ENCODE measurements at places on chromosomes 11 and 22.

DNA sequence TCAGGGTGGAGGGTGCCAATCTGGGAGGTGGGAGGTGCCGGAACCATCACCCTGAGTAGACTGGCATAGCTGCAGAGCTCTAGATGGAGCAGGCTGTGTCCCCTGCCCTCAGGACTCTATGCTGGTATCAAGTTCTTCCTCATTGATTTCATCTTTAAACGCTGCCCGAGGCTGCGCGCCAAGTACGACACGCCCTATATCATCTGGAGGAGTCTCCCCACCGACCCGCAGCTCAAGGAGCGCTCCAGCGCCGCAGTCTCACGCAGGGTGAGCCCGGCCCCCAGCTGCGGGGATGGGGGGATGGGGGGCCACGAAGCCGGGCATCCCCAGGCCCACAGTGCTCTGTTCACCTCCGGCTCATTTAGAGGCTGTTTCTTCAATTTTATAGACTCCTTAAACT is 52.5 kb downstream of the GRAMD4 start:
- DNase-seq: no peak

DNA sequence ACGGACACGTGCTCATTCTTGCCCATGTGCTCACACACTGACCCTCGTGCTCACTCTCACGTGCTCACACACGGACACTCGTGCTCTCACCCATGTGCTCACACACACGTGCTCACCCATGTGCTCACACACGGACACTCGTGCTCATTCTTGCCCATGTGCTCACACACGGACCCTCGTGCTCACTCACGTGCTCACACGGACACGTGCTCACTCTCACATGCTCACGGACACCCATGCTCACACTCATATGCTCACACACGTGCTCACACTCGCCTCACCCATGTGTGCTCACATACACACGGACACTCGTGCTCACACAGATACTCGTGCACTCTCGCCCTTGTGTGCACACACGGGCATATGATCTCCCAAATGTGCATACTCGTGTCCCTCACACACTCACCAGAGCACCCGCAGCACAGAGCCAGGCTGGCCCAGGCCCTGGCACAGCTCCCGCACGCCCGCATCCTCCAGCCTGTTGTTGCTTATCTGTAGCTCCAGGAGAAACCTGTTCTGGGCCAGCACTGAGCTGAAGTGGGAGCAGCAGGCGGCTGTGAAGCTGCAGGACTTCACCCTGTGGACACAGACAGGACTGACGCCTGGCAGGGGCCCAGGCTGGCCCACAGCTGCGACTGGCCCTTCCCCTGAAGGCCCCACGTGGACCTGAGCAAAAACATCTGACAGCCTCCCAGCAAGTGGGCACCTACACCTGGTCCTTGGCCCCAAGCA is 9.3 kb downstream of the RNH1 start:
- no peak for DNase-seq

GRCh38 chr11:134120143-134120850 is 51.4 kb downstream of the JAM3 start:
- DNase-seq: no peak

GRCh38 chr11:26847459-26847858 is 125.6 kb upstream of the SLC5A12 start:
- no peak for DNase-seq

- DNase-seq: no peak
Measured at GRCh38 chr22:27998511-27999410, 79.7 kb upstream of the PITPNB start.

- DNase-seq: no peak
Measured at GRCh38 chr11:43316451-43316850, 4.7 kb downstream of the API5 start.

DNA sequence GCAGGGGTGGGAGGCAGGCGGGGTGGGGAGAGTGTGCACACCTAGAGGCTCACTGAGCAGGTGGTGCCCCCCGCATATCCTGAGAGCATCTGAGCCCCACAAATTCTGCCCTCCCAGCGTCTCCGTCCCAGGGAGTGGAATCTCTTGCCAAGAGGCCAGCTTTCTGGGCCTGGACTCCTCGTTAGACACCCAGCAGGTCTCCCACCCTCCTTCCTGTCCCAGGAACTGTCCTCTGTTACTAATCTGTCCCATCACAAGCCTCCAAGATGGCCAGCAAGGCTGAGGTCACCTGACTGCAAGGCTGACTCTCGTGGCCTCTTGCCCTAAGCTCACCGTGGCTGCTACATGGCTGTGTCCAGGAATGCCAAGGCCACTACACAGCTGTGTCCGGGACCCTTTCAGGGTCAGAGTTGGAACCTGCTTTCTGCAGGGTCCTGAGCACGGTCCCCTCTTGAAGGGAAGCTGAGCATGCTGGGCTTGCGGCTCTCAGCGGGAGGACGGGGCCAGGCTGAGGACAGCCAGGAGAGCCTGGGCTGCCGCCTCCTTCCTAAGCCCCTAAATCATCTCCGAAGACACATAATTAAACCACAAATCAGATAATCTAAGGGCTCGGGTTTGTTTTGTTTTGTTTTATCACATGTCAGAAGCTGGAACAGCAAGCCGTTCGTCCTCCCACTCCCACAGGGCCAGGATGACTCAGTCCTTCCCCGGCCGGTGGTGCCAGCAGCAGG is 1327.3 kb downstream of the TBC1D22A start:
- DNase-seq: no peak

DNA sequence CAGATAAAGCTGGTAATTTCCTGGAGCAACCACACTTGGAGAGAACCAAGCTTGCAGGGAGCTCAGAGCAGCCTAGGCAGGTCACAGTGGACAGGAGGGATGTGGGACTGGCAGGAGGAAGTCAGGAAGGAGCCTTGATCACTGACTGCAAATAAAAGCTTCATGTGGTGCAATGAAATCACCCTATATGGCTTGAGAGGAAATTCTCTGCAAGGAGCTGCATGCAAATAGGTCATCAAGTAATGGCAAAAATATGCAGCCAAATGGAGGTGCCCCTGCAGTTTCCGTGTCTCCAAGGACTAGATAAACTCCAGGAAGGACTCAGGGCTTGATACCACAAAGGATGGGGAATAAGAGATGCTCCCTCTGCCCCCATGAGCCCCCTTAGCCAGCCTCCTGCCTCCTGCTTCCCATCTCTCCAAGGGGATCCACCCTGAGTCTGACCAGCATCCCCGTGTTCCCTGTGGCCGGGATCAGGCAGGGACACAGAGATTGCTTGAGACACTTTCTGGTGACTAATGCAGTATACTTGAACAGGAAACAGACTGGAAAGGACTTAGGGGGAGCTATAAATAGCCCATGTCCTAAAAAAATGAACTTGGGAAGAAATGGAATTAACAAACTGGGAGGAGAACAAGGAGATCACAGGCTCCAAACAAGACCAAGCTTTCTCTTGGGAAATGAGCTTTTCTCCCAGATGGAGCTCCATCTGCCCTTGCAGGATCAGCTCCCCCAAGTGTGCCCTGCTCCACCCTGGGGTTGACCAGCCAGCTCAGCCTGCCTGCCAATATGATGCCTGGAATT is 23.9 kb upstream of the MICAL2 start:
- no peak for DNase-seq

DNA sequence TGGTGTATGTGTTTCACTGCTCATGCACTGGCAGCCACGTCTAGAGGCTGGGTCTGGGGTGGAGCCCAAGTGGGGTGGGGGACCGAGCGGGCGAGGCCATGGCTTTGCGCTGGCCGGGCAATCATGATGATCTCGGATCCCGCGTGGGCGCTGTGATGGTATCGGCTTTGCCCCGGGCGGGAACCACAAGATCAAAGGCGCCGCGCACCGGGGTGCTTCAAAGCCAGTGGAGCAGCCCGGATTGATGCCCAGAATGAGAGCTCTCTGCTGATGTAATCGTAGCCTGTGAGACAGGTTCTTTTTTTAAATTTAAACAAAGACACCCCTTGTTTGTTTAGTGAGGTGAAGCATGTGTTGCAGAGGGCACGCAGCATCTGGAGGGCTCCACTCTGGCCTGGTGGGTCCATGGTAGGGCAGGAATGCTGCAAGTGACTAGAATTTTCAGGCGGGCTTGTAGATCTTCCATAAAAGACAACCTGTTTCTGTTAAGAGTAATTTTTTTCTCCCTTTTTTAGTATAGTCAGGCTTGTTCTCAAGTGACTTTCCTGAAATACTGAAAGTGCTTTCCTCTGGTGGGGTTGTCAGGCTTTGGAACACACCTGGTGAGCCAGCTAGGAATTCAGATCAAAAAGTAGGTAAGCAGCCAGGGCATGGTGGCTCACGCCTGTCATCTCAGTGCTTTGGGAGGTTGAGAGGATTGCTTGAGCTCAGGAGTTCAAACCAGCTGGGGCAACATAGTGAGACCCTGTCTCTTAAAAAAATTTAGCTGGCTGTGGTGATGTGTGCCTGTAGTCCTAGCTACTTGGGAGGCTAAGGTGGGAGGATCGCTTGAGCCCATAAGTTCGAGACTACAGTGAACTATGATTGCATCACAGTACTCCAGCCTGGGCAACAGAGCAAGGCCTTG is 40.7 kb downstream of the ZNRF3 start:
- DNase-seq: no peak

- DNase-seq: no peak
Measured at GRCh38 chr11:95506777-95507176, 275.8 kb upstream of the SESN3 start.

- no peak for DNase-seq
Measured at GRCh38 chr11:120431633-120432032, 79.9 kb upstream of the GRIK4 start.

- no peak for DNase-seq
Measured at GRCh38 chr22:17268501-17269223, 49.4 kb upstream of the ADA2 start.

DNA sequence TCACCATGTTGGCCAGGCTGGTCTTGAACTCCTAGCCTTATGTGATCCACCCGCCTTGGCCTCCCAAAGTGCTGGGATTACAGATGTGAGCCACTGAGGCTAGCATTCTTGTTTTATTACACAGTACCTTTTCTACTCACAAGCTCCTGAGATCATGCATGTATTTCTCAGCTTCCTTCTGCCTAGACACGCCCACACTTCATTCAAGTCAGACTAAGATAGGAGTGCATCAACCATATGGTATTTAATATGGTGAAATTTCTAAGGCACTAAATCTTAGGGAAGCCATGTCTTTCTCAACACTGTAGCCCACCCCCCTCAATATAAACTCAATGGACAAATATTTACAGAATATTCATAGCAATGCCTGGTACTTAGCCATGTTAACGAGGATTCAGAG is 62.1 kb downstream of the SLC25A17 start:
- no peak for DNase-seq

- peak; percentile 90 for DNase-seq
Measured at GRCh38 chr11:61581030-61581928, at the start of gene SYT7. TSS of gene SYT7 (minus strand) at chr11:61581076. CDS start at chr11:61580820, 256 bp downstream.

GRCh38 chr11:61816736-61817455 is at the start of gene FADS1:
TSS of gene FADS1 (minus strand) at chr11:61817003. CDS start at chr11:61816929, 74 bp downstream.
- peak; percentile 58 for DNase-seq

DNA sequence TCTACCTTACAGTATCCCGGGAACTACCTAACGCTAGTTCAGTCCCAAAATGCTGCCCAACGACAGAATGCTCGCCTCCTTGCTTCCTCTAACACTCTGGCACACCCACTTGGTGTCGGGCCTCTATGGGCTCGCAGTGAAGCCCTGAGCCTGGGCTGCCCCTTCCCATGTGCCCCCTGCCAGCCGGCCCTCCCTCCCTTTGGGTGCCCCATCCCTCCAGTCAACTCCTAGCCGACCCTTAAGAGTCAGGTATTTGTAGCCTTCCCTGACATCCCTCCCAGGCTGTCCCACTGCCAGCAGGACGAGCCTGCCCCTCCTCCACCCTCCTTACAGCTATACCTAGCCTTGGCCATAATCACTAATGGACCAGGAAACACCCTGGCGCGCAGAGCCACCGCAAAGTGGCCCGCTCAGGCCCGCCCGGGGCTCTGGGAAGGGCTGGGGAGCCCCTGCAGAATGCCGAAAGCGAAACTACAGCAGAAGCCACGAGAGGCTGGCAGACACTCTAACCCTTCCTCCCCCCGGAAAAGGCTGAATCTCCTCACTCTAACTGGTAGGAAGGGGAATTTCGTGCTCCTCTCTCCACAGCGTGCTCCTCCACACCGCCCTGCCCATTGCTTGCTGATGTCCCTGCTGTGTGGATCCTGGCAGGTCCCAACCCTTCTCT is 8.2 kb downstream of the CBX7 start:
- peak; percentile 69 for DNase-seq

DNA sequence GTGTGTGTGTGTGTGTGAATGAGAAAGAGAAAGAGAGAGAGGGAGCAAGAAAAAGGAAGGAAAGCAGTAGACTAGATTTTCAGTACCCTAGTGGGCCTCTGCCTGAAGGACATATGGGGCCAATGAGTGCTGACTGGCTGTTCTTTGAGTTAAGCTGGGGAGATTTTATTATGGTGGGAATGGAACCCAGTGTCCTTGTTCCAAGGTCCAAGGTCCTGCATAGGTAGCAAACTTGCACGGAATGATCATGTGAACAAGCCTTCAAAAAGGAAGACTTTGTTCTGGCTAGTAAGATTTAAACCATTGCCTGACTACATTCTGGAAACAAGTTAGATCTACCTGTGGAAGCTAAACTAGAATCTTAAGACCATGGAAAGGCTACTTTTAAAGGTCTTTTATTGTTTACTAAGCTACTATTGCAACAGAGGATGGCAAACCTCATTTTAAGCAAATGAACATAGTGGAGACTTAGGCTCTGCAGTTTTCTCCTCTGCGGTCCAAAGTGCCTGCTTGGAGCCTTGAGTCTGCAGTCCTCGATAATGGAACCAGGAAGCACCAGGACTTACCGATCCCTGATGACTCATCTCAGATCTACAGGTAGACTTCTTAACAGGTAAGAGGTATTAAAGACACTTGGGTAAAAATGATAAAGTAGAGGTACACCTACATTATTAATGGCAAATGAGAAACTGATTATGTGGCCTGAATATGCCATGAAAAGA is 10.2 kb upstream of the GRAMD1B start:
- DNase-seq: no peak

GRCh38 chr11:16052750-16053149 is 303.6 kb downstream of the SOX6 start:
- no peak for DNase-seq

GRCh38 chr11:396511-396947 is 2.5 kb downstream of the PKP3 start:
- DNase-seq: peak; percentile 31

DNA sequence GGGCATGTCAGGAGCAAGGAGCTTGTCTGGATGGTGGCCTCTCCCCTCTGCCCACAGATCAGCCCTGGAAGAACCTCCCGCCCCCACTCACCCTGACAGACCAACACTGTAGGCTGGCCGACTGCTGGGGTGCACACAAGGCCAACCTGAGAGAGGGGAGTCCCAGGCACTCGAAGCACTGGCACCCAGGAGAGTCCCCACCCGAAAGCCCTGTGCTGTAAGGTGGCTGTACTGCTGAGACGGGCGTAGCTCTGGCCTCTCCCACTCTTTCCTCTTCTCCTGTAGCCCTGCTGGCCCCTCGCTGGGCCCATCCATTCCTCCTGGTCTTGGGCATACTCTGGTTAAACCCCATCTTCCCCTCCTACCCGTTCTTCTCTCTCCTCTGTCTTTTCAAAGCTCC is 39.7 kb downstream of the MYO7A start:
- no peak for DNase-seq

- peak; percentile 38 for DNase-seq
Measured at GRCh38 chr11:36744375-36745168, 146.5 kb upstream of the RAG2 start.

All from CD8-positive, alpha-beta memory T cell (primary cell).